ENCODE measurements at places on chromosomes 3 and 15. TPM values are rescaled to one million over a fixed set of nuclear protein-coding genes. Genes with fewer than 3 reads are reported as not detected.

HEMK1 gene
- 15.9 TPM for total RNA-seq

CYP1A1 gene
- 10.3 TPM for total RNA-seq

HYAL1 gene
- total RNA-seq: 29.6 TPM

UMPS gene
- total RNA-seq: 31.2 TPM

ATR gene
- 17.4 TPM for total RNA-seq
